Stimulated activated CD4-positive, alpha-beta T cell treated with anti-CD3 and anti-CD28 coated beads, Interleukin-4, amount 100 ng/mL, for 24 hours (primary cell): ENCODE measurements at places on chromosomes 7 and 10.
A peak's percentile ranks its signal among the peaks of the same experiment; 100 is the strongest.

DNA sequence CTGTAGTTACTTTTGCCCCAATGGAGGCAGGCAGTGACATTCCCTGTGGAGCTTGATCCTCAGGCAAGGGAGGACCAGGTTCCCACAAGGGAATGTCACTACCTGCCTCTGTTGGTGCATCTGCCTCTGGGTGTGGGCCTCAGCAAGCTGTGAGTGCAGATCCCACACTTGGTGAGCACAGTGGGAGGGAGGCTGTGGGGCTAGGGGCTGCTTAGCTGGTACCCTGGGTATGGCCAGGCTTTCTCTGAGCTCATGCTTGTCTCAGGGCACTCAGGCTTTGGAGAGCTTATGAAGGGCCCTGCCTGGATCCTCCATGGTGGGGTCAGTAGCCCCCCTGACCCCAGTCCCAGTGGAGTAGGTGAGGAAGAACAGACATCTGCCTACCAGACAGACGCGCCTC is 16.2 kb upstream of the ZNF488 start:
- no peak for DNase-seq

- DNase-seq = no peak
Observed at GRCh38 chr7:143381427-143382125, 431 bp downstream of the ZYX start.

DNA sequence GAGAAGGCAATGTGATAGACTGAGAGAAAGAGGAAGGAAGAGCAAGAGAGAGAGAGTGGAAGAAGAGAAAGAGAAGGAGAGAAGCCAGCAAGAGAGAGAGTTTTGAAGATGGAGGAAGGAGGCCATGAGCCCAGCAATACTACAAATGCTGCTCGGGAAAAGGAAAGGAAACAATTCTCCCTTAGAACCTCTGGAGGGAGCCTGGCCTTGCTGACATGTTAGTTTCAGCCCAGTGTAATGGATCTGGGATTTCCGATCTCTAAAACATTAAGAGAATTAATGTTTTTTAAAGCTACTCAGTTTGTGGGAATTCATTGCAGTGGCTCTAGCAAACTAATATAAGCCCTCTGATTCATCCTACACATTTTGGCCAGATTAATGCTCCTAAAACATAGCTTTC is 206.8 kb upstream of the MTPN start:
- no peak for DNase-seq

- no peak for DNase-seq
Observed at GRCh38 chr10:42875798-42876341, 93.3 kb downstream of the BMS1 start.

GRCh38 chr7:80740778-80741545 is 102.5 kb downstream of the CD36 start:
- DNase-seq = no peak

DNA sequence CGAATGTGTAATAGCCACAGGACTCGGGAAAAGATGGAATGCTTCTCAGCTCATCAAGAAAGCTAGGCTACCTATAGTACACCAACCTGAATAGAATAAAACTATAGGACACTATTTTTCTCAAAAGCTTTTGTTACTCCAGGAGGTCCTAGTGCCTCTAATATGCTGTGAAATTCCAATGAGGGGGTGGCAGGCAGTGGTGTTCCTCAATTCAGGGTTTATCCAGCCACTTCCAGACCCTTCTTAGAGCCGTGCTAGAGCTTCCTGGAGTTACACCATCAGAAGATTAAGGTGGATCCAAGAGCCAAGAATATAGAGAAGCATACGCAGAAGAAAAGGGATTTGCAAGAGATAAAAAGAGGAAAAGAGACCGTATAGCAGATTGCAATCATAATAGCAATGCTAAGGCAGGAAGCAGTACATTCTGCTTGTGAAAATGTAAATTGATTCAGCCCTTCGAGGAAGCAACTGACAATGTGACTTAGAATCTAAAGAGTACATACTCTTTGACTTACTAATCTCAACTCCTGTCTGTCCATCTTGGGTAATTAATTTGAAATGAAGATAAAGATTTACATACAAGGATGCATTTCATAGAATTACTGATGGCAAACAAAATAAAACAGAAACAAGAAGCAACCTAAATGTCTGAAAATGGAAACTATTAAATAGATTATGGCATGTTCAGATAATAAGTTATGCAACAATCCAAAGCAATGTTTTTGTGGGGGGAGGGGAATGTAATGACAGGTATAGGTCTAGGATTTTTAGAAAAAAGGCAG is 2.1 kb downstream of the ST8SIA6 start:
- DNase-seq = no peak

DNA sequence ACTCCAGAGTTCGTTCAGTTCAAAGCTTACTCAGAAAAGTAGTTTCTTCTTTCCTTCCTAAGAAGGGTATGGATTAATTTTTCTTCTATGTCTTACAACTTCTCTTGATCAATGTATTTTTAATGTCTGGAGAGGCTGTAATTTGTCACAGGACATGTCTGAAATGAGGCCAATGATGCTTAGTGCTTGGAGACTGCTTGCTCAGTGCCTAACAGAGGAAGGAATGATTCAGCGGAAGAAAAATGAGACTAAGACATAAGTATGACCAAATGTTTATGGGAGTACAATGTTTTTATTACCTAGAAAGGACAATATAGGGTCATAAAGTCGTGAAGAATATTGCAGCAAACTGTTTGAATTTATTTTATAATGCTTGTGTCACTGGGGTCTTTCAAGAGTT is 43.3 kb downstream of the GPR37 start:
- DNase-seq = no peak

GRCh38 chr10:133278577-133279265 is 2.1 kb upstream of the ADAM8 start:
- DNase-seq = peak; percentile 51

DNA sequence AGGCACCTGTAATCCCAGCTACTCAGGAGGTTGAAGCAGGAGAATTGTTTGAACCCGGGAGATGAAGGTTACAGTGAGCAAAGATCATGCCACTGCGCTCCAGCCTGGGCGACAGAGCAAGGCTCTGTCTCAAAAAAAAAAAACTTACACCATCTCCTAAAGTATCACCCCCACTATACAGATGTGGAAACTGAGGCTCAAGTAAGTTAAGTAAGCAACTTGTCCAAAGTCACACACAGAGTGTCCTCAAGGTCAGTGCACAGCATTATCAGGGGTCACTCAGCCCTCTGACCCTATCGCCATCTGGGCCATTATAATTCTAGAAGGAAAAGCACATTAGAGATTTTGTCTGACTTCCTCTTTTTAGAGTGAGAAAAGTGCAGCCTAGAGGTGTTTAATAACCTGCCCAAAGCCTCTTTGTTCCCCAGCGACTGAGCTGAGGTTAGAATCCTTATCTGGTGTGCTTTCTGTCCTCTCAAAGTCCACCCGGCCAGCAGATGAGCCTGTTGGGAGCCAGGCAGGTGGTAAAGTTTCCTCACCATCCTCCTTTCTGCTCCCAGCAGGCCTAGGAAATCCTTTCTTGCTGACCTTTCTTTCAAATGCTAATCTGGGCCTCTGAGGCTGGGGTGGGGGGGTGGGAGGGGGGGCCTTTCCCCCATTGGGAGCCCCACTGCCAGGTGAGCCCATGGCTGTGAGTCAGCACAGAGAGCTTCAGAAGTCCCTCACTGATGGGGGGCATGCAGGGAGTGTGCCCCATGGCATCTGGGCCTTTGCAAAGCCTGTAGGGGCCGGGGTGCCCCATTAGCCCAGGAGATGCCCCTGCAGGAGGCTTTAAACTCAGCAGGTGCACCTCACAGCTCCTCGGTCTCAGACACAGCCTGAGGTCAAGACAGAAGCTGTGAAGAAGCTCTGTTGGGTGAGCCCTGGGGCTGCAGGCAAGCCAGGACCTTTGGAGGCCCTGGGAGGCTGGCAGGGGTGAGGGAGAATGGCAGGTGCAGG is 12.0 kb upstream of the KCNMA1 start:
- no peak for DNase-seq

- peak; percentile 45 for DNase-seq
Observed at GRCh38 chr10:14879124-14879927, 660 bp downstream of the SUV39H2 start.

GRCh38 chr10:91536733-91537132 is 96.1 kb downstream of the PPP1R3C start:
- no peak for DNase-seq

DNA sequence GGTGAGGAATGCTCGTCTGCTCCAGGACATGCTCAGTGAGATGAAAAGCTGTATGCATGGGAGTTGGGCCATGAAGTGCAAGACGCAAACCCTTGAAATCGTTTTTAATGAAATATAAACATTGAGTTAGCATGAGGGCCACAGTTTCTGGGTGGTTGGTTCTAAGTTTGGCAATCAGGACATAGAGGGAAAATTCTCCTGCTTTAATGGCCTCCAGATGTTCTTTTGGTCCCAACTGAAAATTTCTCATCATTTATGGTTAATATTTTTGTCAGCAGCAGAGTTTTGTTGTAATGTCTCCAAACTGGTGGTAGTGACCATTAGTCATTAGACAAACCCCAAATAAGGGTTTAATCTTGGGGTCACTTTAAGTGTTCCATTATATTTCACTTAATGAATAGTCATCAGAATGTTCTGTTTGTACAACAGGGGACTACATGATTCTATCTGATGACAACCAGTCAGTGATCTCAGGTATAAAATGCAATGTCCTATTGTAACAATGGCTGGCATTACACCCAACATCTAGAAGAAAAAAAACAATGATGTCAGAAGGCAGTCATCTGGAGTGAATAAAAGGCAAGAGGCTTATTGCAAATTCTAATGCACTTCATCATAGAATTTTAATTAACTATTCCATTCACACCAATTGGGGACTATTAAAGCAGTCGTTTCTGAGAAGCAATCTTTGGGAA is 197.4 kb downstream of the JCAD start:
- DNase-seq = no peak

DNA sequence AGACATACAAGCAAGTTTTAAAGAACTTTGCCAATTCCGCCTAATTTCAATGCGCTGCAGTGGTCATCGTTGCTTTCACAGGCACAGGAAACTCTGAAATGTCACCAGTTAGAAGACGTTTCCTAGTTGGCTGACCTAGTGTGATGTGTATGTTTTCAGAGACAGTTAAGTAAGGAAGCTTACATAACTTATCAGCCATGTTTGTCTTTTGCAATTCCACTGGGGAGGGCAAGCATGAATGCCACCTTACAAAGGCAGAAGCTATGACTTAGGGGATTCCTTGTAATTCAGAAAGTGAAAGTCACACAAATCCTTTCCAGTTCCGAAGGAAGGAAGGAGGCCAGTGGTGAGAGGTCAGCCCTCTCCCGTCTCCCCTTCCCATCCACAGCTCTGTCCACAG is 15.0 kb upstream of the NPS start:
- no peak for DNase-seq

GRCh38 chr7:131000389-131000788 is 266.4 kb upstream of the KLF14 start:
- no peak for DNase-seq

DNA sequence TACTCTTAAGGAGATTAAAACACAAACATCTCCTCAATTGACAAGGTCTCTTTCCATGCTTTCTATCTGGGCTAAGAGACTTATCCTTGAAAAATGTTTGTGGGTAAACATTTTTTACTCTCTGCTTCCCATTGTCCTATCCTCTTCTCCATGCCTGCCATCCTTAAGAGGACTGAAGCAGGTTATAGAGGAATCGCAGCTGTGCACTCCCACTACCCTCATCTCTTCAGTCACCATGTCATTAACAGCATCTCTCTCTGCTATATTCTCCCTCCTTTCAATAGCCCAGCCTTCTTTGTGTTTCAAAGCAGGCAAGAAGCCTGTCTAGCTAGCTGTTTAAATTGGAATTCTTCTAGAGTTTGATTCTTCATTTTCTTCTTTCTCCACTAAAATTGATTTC is 22.6 kb downstream of the COL1A2 start:
- no peak for DNase-seq

GRCh38 chr7:129780974-129781927 is 169.7 kb downstream of the NRF1 start:
- DNase-seq = no peak

DNA sequence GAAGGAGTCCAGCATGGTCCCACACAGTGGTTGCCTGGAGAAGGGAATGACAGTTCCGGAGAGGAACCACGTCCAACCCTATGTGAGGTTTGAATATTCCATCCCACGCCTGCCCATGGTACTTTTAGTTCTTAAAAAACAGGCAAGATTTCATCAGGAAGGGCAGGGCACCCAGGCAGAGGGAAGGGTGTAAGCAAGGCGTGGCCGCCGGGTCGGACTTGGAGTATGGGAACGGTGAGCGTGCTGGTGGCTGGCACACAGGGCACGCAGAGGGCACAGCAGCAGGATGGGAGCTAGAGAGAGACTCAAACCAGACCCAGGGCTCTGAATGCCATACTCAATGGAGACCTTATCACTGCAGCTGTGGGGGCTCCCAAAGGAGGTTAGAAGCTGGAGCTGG is 34.3 kb downstream of the FAM53B start:
- DNase-seq = no peak

GRCh38 chr10:4826792-4827324 is 851 bp downstream of the AKR1E2 start:
- no peak for DNase-seq

DNA sequence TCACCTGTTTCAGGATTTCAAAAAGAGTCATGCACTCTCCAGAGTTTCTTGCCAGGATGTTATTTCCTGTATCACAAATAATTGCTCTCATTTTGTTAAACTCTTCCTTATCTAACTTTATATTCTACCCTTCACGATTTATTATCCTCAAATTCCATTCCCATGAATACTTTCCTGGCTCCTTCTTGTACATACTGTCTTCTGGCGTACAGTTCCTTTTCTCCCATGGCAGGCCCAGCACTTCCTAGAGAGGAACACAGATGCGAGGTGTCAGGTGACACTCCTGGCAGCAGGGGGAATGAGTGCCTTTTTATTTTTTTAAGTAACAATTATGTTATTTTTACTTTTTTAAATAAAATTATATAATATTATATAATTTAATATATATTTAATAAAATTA is 411.9 kb downstream of the TFEC start:
- DNase-seq = no peak

GRCh38 chr10:71132321-71132810 is 80.0 kb upstream of the UNC5B start:
- no peak for DNase-seq

- DNase-seq = no peak
Observed at GRCh38 chr10:52729271-52730104, 43.1 kb downstream of the MBL2 start.

DNA sequence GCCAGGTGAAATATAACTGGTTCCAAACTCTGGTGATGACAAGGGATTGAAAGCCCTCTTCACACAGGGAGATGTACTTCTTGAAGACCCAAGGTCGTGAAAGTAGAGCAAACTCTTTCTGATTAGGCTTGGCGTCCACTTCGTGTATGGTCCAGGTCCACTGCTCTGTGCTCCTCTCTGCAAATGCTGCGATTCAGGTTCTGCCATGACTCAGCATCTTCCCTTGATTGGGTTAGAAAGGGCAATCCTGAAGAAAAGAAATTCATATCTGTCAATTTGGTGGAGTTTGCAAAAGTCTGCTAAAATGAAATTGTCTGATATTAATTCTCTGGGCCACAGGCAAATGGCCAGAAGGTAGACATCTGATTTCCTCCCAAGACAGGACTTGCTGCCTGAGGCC is 431.4 kb downstream of the ACTR3B start:
- DNase-seq = no peak

GRCh38 chr7:91628742-91629141 is 251.8 kb downstream of the MTERF1 start:
- DNase-seq = no peak

GRCh38 chr7:131238347-131238931 is 89.2 kb upstream of the MKLN1 start:
- DNase-seq = no peak

- no peak for DNase-seq
Observed at GRCh38 chr7:36372156-36372555, 17.5 kb upstream of the ANLN start.
